ENCODE measurements at places on chromosomes 3 and 15.

DNA sequence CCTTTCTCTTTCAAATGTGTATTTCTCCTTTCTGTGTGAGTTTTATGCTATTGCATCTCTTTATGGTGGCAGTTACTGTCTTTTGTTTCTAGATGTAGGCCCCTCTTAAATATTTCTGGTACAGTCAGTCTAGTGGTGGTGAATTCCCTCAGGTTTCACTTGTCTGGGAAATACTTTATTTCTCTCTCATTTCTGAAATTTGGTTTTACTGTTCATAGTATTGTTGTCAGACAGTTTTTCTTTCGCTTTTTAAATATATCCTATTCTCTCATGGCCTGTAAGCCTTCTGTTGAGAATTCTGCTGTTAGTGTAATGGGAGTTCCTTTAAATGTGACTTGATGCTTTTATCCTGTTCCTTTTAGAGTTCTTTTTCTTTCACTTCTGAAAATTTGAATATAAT lies 874.0 kb downstream of the PLOD2 start:
- DNase-seq = no peak

GRCh38 chr3:190063490-190063889 lies 57.2 kb downstream of the P3H2 start:
- no peak for DNase-seq

DNA sequence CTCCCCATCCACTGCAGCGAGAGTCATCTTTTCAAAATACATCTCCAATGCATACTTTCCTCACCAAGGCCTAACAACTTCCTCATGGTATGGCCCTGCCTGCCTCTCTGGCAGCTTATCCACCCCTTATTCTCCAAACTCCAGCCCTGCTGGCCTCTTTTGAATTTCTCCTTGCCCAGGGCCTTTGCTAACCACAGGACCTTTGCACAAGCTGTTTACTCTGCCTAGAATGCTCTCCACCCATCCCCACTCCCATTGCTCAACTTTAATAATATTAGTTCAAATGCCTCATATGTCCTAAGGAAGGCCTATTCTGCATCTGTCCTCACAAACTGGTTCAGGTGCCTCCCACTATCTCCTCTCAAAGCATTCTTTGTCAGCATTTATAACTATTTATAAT lies 230.7 kb downstream of the CADPS start:
- DNase-seq = no peak

DNA sequence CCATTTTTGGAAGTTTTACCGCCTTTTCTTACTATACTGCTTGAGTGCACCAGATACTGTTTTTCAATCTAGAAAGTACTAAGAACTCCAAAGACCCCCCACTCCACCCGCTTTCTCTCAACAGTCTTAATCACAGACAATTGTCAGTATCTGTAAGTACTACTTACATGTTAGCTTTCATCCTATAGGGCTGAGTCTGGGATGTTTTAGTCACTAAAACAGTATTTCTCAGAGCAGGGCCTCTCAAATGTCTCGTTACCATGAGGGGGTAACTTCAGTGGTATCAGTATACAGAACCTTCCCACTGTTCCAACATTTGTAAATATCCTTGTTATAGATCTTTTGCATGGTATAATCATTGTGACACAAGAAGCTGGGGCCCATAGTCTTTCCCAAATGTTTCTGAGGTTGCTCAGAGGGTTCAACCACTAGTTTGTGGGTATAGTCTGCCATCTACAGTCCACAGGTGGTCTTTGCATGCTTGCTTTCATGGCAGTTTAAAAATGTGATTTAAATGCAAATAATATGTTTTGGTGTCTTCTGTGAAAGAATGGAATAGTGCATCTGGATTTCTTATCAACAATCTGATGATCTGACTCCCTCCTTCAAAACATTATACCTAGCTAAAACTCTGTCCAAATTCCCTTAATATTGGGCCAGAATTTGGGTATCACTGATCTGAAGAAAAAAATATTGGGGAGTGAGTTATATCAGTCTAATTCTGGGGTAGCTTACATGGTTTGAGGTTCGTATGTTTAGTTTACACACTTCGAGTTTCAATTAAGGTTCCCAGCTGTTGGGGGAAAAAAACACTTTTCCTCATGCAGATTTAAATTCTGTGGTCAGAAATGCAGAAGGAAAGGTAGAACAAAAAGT lies 18.0 kb upstream of the DNAJC13 start:
- peak; percentile 10 for DNase-seq

GRCh38 chr15:59738676-59739075 lies 49.6 kb upstream of the BNIP2 start:
- DNase-seq = no peak

Data from NCI-H187 treated with DMSO at 0.1 percent for 48 hours (cell line).